ENCODE measurements at places on chromosomes 4 and X.

GRCh38 chrX:113947548-113947947 lies 636.3 kb upstream of the HTR2C start:
- H3K27ac ChIP-seq, result no peak overlapping the region
- H3K27me3 ChIP-seq, result no peaks in the 10 kb centered on the region
- DNase-seq, result no peak

DNA sequence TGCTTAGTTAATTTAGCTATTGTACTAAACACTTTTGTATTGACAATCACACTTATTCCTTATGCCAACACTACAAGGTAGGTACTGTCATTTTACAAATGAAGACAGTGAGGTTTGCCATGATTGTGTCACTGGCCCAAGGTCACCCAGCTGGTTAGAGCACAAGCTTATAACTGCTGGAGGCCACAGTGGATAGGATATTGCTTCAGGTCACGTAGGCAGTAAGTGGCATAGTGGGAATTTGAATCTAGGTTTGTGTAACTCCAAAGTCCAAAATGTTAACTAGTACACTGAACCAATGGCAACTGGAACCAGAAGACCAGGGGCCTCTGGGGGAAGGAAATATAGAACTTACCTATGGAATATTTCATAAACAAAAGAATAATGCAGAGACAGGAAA lies 21.1 kb upstream of the PITX2 start:
- H3K4me3 ChIP-seq, result no peak overlapping the region
- no peaks in the 10 kb centered on the region for H3K4me1 ChIP-seq

DNA sequence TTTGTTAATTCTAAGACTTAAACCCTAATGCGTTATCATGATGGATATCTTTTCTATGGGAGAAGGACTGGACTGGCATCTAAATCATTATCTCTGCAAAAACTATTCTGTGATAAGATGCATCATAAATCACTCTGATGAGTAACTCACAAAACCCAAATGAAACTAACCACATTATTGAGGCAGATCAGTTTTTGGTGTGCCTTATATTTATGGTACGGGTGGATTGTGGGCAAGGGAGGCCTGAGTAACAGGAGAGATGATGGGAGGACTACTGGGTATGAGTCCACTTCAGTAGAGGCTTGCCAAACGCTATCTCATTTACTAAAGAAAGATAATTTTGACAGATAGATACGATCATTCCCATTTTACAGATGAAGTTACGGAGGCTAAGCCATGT lies 66.4 kb upstream of the GUCY1A1 start:
- H3K4me3 ChIP-seq, result no peak overlapping the region
- H3K27me3 ChIP-seq, result no peaks in the 10 kb centered on the region
- H3K36me3 ChIP-seq, result no peaks in the 10 kb centered on the region
- no peak for DNase-seq
- H3K27ac ChIP-seq, result no peak overlapping the region

- no peaks in the 10 kb centered on the region for H3K36me3 ChIP-seq
- DNase-seq, result no peak
- H3K27ac ChIP-seq, result no peak overlapping the region
- no peaks in the 10 kb centered on the region for H3K4me1 ChIP-seq
- no peaks in the 10 kb centered on the region for H3K27me3 ChIP-seq
- no peak overlapping the region for H3K4me3 ChIP-seq
Measured at GRCh38 chr4:156021298-156021697, 67.6 kb upstream of the CTSO start.

DNA sequence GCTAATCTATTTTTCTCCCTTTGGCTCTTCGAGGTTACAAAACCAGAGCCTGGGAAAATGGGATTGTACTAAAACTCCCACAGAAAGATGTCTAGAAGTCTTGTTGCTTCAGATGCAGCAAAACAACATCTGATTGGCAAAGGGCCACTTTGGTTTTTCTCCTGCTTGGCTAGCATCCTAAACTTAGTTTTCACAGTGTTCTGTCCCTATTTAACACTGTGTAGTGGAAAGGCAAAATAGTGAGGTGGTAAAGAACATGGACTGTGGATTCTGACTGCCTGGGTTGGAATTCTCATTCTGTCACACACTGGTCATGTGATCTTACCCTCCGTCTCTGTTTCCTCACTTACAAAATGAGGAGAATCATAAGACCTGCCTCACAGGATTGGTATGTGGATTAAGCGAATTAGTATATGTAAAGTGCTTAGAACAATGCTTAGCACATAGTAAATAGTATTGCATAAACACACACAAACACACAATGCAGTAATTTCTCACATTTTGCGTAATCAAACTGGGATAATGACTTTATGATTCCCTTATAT lies 23.5 kb downstream of the TIGD2 start:
- H3K36me3 ChIP-seq, result no peaks in the 10 kb centered on the region
- H3K27ac ChIP-seq, result peak overlapping the region; percentile 24
- no peaks in the 10 kb centered on the region for H3K27me3 ChIP-seq
- H3K4me1 ChIP-seq, result peaks cover 15% of the 10 kb centered on the region
- peak; percentile 30 for DNase-seq

GRCh38 chr4:99943904-99944437 lies 2.4 kb downstream of the DNAJB14 start:
- no peaks in the 10 kb centered on the region for H3K27me3 ChIP-seq
- peaks cover 31% of the 10 kb centered on the region for H3K4me1 ChIP-seq
- no peak overlapping the region for H3K4me3 ChIP-seq
- DNase-seq, result no peak
